ENCODE measurements at places on chromosomes 1 and 21.

DNA sequence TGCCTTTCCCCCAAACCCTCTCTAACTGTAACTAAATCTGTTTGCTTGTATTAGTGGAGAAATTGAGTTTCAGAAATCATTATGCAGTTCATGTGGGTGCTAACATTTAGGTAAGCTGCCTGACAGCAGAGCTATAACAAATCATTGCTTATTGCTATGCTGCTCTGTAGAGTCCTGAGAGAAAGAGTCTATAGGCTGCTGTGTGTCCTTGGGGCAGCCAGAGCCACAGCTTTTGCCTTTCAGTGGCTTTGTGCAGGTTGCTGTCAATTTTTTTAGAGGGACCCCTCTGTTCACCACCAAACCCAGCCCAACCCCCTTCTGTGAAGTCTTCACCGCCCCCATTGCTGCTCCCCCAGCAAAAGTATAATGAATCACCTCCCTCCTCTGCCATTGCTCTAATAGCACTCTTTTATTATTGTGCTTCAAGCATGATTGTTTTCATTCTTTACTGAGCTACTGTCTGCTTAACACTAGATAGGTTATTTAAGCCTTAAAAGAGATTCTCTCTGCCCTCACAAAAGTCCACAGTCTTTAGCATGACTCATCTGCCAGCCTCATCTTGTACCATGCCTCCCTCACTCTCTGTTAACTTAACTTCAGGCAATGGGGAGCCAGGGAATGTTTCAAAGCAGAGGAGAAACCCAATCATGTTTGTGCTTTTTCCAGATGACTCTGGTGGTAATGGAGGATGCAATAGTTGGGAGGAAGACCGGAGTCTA, 38.6 kb downstream of the DIRAS3 start:
- DNase-seq: no peak

DNA sequence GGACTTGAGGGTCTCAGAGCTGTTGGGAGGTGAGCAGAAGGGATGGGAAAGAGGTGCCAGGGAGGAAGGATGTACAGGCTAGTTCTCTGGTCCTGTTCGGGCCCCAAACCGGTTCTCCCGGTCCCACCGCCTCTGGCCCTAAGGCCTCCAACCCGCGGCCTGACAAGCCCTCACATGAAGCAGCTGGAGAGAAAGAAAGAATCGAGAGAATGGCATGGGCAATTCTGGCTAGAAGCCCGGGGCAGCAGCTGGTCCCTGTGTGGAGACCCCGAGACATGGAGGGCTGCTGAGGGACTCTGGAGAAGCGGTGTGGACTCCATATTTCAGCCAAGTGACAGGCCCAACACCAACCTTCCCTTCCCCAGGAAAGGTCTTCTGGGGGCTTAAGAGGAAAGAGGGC, 730 bp downstream of the CDC42SE1 start:
- peak; percentile 35 for DNase-seq

GRCh38 chr1:36924282-36924811, 110.0 kb downstream of the GRIK3 start:
- DNase-seq: peak; percentile 31

DNA sequence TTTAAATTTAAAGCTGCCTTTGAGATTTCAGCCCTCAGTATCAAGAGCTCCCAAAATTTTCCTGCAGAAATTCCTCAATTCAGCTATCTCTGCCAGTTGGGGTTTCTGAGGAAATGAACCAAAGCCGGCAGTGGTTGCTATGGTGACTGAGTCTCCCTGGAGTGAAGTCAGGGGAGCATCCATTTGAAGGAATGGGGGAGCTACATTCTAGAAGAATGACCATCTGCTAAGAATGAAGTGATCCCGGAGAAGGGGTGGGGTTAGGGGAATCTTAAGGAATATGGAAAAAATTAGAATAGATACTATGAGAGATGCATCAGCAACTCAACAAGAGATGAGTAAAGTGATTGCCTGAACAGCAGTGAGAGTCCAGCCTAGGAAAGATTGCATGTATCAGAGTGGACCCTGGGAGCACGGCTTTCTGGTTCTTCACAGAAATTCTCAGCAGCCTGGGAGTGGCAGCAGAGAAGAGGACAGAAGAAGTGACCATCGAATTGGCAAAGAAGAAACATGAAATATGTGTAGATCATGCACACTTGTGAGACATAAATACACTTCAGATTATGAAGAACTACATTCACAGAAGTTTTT, 94.7 kb downstream of the CHD1L start:
- no peak for DNase-seq

DNA sequence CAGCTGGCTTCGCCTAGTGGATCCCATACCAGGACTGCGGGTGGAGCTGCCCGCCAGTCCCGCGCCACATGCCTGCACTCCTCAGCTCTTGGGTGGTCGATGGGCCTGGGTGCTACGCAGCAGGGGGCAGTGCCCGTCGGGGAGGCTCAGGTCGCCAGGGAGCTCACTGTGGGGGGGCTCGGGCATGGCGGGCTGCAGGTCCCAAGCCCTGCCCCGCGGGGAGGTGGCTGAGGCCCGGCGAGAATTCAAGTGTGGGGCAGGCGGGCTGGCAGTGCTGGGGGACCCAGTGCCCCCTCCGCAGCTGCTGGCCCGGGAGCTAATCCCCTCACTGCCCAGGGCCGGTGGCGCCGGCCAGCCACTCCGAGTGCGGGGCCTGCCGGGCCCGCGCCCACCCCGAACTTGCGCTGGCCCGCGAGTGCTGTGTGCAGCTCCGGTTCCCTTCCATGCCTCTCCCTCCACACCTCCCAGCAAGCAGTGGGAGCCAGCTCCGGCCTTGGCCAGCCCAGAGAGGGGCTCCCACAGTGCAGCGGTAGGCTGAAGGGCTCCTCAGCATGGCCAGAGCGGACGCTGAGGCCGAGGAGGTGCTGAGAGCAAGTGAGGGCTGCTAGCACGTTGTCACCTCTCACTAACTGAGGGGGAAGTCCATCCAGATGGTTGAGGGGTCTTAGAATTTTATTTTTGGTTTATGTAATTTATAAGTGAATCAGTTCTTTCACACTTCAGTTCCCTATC, 85.2 kb upstream of the HMCN1 start:
- DNase-seq: no peak

DNA sequence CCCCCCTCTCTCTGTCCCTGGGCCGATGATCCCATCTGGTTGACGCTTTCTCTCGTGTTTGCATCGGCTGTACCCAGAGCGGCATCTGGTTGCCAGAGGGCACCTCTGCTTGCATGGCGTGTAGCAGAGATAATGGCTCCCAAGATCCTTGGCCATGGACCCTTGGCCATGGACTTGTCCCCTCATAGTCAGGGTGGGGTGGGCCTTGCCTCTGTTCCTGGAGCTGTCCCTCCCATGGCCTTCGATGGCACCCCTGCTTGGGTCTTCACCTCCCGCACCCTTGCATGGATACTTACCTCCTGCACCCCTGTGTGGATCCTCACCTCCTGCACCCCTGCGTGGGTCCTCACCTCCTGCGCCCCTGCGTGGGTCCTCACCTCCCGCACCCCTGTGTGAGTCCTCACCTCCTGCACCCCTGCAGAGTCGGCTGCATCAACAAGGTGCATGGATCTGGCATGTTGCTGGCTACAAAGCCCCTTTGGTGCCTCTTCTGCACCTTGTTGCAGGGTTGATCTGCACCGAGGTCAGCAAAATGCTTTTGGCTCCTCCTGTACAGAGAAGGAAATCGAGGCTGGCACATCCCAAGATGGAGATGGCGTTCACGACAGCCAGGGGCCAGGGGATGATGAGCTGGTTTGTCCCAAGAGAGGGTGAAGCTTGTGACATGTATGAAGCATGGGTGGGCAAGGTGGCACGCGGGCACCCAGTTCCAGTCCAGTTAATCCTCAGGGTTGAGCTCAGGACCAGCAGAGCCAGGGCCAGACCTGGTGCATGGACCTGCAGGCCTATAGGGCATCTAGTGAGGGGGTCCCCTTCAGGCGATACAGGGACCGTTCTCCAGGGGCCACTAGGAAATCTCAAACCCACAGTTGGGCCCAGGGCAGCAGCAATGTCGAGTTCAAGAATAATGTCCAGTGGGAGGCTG, 46.1 kb upstream of the C1orf174 start:
- DNase-seq: no peak

GRCh38 chr1:19045898-19046880, 89.7 kb upstream of the IFFO2 start:
- no peak for DNase-seq

- no peak for DNase-seq
Observed at GRCh38 chr1:160486453-160486852, 36.6 kb downstream of the SLAMF6 start.

- DNase-seq: no peak
Observed at GRCh38 chr1:161953256-161953920, 70.3 kb downstream of the OLFML2B start.

GRCh38 chr1:4006676-4007374, 106.8 kb upstream of the C1orf174 start:
- DNase-seq: no peak

- DNase-seq: no peak
Observed at GRCh38 chr21:45290948-45291612, 3.4 kb upstream of the POFUT2 start.

DNA sequence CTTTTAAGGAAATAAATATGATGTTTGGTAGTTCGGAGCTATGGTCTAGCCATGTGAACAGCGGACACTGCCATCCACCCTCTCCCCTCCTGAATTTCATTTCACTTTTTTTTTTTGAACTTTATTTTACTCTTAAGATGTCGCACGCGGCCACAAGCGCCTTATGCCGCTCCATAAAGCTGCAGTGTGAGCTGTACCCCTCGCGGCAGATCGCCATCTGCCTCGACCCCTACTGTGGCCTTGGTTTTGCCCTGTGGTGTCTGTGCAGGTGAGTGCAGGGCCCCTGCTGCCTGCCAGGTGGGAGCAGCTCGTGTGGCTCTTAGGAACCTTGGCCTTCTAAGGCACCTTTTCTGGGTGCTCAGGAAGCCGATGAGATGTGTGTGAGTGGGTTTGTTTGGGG, 48.1 kb downstream of the S100B start:
- DNase-seq: no peak

DNA sequence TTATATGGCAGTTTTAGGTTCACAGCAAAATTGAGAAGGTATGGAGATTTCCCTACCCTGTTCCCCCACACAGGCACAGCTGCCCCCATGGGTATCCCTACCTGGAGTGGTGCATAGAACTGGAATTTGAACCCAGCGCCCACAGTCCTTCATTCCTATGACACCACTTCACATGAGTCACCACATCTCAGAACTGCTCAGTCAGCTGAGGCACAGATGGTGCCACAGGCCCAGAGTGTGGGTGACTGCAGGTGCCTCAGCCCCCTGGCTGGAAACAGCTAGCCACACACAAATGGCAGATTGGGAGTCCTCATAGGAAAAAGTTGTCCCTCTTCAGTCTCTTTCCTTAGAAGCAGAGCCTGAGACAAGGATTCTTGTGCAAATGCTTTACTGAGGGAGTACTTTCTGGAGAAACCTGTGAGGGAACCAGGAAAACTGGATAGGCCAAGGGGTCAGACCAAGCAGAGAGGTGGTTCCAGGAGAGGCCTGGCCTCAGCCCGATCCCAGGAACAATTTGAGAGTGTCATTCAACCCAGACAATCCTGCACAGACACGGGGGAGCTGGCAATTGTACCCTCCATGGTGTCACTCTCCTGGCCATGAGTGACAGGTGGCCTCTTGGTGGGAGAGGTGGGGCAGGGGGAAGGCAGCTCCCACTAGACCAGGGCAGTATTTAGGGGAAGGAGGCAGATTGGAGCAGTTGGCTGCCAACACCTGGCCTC, 6.9 kb downstream of the PLA2G2D start:
- no peak for DNase-seq

DNA sequence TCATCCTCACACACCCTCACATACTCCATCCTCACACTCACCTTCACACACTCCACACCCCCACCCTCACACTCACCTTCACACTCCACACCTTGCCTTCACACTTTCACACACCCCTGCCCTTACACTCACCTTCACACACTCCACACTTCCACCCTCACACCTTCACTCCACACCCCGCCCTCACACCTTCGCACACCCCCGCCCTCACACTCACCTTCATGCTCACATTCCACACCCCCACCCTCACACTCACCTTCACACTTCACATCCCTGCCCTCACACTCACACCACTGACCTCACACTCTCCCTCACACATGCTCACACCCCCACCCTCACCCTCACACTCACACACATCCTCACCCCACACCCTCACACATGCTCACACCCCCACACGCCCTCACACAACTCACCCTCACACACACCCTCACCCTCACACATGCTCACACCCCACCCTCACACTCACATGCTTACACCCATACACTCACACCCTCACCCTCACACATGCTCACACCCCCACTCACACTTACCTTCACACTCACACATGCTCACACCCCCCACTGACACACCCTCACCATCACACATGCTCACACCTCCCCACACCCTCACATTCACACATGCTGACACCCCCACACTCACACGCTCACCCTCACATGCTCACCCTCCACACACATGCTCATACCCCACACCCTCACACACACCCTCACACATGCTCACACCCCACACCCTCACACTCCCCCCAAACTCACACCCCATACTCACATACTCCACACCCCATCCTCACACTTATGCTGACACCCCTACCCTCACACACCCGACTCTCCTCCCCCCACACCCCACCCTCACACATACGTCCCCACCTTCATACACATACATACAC, 44.5 kb upstream of the EDN2 start:
- DNase-seq: no peak

GRCh38 chr1:67584938-67585337, 100.1 kb upstream of the GADD45A start:
- no peak for DNase-seq

GRCh38 chr1:44323947-44324346, 31.1 kb downstream of the ERI3 start:
- DNase-seq: no peak

DNA sequence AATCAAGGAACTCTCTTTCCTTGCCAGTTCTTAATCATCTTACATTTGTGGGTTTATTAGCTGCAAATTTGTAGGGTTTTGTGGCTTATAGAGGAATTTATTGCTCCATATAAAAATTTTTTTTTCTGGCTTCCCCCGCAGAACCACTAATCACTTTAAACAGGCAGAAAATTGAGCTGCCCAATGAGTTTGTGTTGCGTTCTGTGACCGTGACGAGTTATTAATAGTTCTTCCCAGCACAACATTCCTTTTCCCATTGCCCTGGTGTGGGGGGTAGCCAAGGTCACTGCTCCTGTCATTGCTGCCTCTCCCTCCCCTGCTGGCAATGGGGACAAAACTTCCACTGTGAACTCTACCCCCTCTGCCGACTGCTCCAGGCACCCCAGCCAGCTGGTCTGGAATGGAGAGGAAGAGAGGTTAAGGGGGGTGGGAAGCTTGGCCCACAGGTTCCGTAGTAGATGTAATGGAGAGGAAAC, 55.1 kb downstream of the UBE2T start:
- peak; percentile 66 for DNase-seq

DNA sequence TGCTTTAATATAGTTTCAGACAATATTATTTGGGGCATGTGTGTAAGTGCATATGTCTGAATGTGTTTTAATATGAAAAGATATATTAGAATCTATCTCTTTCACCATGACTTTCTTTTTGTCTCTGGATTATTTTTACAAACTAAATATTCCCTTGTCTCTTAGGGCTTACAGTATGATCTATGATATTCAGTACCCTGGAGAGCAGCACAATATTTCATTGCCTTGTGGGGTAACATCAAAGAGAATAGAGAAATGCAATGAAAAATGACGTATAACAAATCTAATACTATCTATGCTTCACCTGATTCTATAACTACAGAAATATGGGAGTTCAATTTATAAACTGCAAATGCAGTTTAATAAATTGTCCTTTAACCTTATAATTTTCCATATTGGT, 2084.5 kb downstream of the MRPL39 start:
- DNase-seq: no peak
